CD8-positive, alpha-beta T cell (primary cell): ENCODE measurements at places on chromosomes 7 and 10. TPM values are rescaled to one million over a fixed set of nuclear protein-coding genes. Genes with fewer than 3 reads are reported as not detected.

DNA sequence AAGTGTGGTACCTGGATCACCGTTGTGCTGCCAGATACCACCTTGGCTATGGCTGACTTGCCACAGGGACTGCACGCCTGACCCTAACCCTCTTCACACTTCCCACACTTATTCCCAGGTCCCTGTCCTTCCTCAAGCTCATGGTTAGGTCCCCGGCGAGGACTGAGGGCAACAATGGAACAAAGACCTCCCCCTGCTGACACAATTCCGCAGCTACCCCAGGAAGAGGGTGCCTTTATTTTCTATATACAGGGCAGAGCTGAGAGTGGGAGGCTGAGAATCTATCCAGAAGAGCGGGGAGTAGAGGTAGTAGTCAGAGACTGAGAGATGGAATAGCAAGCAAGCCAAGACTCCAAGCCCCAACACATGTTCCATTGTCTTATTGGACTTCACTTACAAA, 118.1 kb upstream of the SEM1 start:
- no peak for DNase-seq

DNA sequence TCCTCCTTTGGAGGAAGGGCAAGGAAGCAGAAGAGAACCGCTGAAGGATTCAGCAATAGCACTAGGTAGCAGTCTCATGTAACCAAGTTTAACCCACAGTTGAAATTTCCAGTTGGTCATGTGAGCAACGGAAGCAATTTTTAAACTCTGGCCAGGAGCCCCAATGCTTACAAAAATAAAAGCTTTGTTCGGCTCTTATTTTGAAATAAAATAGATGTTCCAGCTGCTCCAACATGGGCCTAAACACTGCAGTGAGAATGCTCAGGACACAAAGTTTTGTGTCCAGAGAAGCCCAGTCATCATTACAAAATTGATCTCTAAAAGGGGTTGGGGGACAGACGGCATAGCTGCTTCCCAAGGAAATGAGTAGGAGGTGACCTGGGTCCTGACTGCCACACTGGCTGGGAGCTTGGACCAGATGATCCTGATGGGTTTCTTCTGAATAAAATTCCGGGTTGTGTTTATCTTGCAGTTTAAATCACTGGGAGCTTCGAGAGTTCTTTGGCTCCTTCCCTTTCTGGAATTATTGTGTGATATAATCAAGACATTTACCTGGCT, 452 bp upstream of the TMEM140 start:
- no peak for DNase-seq

- no peak for DNase-seq
These were observed 79.8 kb upstream of the IFRD1 start for GRCh38 chr7:112370436-112370835.

LRRC18 gene
- total RNA-seq = not detected

DNA sequence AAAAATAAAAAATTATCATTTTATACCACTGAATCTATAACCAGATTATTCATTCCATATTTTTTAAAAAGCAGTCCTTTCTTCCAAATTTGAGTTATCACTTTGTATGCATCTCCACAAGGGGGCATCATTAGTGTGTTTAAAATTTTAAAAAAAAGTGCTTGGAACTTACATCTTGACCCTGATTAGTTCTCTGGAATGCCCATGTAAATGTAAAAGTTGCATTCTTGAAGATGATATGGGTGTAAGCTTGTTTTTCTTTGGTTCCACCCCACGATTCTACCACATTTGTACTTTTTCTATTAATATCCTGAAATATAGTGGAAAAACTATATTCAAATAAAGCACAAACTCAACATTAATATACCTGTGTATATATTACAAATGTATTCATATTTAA, 144.9 kb downstream of the ELAPOR2 start:
- peak; percentile 8 for DNase-seq

GRCh38 chr7:36287371-36288241, 102.1 kb upstream of the ANLN start:
- DNase-seq = no peak
